ENCODE measurements at places on chromosomes 2 and 18.

DNA sequence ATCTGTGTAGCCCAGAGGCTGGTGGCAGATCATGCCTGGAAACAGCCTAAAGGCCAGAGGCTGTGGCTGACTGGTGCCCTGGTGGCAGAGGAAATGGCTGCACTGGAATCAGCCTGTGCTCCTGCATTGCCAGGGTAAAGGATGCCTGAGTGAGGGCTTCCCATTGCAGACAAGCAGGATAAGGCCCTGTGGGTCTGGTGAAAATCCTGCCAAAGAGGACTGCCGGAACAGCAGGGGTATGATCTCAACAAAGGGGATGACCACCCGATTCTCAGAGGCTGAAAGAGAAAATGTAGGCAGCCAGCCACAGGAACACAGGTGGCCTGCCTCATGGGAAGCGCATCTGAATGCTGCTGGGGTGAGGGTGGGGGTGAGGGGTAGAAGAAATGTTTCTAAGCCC lies 48.2 kb downstream of the FBXO48 start:
- H3K4me1 ChIP-seq: peaks cover 18% of the 10 kb centered on the region
- H3K4me3 ChIP-seq: no peak overlapping the region
- H3K27me3 ChIP-seq: no peaks in the 10 kb centered on the region
- H3K36me3 ChIP-seq: no peaks in the 10 kb centered on the region

DNA sequence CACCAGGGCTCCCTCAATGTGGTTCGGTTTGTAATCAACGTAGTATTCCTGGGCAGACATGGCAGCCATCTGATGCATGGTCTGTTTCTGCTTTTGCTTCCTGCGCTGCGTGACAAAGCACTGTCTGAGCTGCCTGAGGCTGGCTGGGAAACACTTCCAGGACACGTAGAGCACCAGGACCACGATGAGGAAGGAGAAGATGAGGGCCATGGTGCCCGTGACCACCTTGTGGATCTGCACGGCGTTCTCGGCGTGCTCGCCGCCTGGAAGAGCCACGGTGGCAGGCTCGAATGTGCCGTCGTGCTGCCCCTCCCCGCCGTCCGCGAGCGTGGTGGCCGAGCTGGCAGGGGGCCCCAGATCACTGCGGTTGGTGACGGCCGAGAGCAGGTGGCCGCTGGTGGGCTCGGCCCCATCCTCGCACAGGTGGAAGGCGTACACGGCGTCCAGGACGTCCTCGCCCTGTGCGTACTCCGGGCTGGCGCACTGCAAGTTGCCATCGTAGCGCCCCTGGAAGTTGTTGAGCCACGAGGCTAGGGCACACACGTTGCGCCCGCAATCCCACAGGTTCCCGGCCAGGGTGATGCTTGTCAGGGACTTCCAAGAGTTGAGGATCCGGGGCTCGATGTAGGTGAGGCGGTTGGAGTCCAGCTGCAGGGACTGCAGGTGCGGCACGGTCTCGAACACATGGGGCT lies 2.1 kb downstream of the LRRTM1 start:
- H3K4me1 ChIP-seq: no peaks in the 10 kb centered on the region
- no peaks in the 10 kb centered on the region for H3K36me3 ChIP-seq
- H3K4me3 ChIP-seq: peak overlapping the region; percentile 21

GRCh38 chr2:54572262-54572635 lies 116.1 kb downstream of the SPTBN1 start:
- peak overlapping the region; percentile 72 for H3K27ac ChIP-seq
- H3K27me3 ChIP-seq: no peaks in the 10 kb centered on the region
- DNase-seq: peak; percentile 83
- no peaks in the 10 kb centered on the region for H3K36me3 ChIP-seq
- H3K4me1 ChIP-seq: peaks cover 81% of the 10 kb centered on the region

GRCh38 chr2:42054714-42055430 lies 7.1 kb downstream of the PKDCC start:
- no peak overlapping the region for H3K27ac ChIP-seq
- no peaks in the 10 kb centered on the region for H3K27me3 ChIP-seq
- peaks cover under 1% of the 10 kb centered on the region for H3K4me1 ChIP-seq

GRCh38 chr2:232528746-232529460 lies 2.9 kb downstream of the CHRND start:
- peaks cover 6% of the 10 kb centered on the region for H3K4me1 ChIP-seq
- H3K27ac ChIP-seq: no peak overlapping the region
- H3K27me3 ChIP-seq: no peaks in the 10 kb centered on the region

DNA sequence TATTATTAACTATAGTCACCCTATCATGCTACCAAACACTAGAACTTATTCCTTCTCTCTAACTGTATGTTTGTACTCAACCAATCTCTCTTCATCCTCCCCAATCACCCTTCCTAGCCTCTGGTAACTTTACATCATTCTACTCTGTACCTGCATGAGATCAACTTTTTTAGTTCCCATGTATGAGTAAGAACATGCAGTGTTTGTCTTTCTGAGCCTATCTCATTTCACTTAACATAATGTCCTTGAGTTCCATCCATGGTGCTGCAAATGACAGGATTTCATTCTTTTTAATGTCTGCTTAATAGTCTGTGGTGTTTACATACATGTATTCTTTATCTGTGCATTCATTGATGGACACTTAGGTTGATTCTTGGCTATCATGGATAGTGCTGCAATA lies 108.9 kb upstream of the RFX8 start:
- DNase-seq: no peak
- H3K4me1 ChIP-seq: no peaks in the 10 kb centered on the region
- H3K27me3 ChIP-seq: no peaks in the 10 kb centered on the region
- no peaks in the 10 kb centered on the region for H3K36me3 ChIP-seq
- H3K27ac ChIP-seq: no peak overlapping the region

DNA sequence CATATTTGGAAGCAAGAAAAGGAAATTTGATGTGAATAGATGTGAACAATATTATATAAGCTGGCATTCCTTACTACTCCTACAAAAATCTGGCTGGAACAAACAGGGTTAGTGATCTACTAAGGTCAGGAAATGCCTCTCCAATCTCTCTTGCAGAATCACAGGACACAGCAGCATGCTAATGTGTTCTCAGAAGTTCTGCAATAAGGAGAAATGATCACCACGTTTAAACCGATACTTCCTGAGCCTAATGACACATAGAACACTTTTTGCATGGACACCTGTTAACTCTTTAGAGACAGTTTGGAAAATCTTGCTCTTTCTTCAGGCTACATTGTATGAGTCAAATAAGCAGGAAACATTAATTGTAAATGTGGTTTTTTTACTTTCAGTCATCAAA lies 89.6 kb upstream of the MAP3K20 start:
- peaks cover 7% of the 10 kb centered on the region for H3K4me1 ChIP-seq
- no peak overlapping the region for H3K27ac ChIP-seq
- H3K36me3 ChIP-seq: no peaks in the 10 kb centered on the region
- H3K27me3 ChIP-seq: no peaks in the 10 kb centered on the region

DNA sequence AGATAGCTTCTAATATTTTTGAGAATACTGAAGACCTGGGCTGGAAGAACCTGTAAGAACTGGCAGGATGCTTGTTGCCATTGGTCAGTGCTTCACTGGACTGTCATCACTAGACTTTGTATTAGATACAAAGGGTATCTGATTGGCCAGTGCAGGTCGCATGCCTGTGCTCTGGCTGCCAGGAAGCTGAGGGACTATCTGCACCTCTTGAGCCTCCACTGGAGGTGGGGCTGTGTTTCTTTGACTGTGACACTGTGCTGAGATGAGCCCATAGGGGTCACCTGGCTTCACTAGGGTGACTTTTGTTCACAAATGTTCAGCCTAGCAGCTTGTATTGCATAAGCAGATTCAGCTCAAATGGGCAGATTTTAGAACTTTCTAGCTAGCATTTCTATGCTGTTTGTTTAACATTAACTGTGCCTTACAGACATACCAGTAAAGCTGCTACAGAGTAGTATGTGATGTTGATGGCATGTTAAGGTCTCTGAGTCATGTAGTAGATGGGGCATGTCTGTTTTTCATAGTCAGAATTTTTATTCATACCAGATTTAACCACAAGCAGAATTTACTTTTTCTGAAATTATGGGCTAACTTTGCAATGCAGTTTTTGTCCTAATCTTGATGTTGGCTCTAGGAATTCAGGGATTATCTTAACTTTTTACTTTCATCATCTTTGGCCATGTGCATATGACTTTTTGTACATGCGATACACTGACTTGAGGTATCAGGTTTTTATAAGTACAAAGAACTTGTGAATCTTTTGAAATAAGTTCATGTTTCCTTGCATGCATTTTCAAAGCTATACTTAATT lies 56.1 kb downstream of the RHBDD1 start:
- DNase-seq: no peak
- no peak overlapping the region for H3K4me3 ChIP-seq
- H3K27ac ChIP-seq: no peak overlapping the region
- no peaks in the 10 kb centered on the region for H3K4me1 ChIP-seq

- no peak overlapping the region for H3K4me3 ChIP-seq
- no peak overlapping the region for H3K27ac ChIP-seq
- no peaks in the 10 kb centered on the region for H3K36me3 ChIP-seq
- H3K4me1 ChIP-seq: no peaks in the 10 kb centered on the region
- no peaks in the 10 kb centered on the region for H3K27me3 ChIP-seq
These were observed 297.3 kb downstream of the IKZF2 start for GRCh38 chr2:212854116-212854515.

- DNase-seq: no peak
- H3K27me3 ChIP-seq: no peaks in the 10 kb centered on the region
- H3K4me3 ChIP-seq: no peak overlapping the region
- H3K27ac ChIP-seq: no peak overlapping the region
These were observed 350.1 kb downstream of the CBLN2 start for GRCh38 chr18:72194072-72194471.

GRCh38 chr18:77168811-77169311 lies 36.3 kb upstream of the MBP start:
- no peaks in the 10 kb centered on the region for H3K36me3 ChIP-seq
- peaks cover 14% of the 10 kb centered on the region for H3K4me1 ChIP-seq
- H3K4me3 ChIP-seq: no peak overlapping the region
- DNase-seq: no peak
- no peak overlapping the region for H3K27ac ChIP-seq
- no peaks in the 10 kb centered on the region for H3K27me3 ChIP-seq

GRCh38 chr2:42105330-42106256 lies 57.8 kb downstream of the PKDCC start:
- H3K27ac ChIP-seq: no peak overlapping the region
- H3K4me3 ChIP-seq: no peak overlapping the region
- peaks cover 26% of the 10 kb centered on the region for H3K27me3 ChIP-seq
- H3K36me3 ChIP-seq: no peaks in the 10 kb centered on the region
- DNase-seq: peak; percentile 51

DNA sequence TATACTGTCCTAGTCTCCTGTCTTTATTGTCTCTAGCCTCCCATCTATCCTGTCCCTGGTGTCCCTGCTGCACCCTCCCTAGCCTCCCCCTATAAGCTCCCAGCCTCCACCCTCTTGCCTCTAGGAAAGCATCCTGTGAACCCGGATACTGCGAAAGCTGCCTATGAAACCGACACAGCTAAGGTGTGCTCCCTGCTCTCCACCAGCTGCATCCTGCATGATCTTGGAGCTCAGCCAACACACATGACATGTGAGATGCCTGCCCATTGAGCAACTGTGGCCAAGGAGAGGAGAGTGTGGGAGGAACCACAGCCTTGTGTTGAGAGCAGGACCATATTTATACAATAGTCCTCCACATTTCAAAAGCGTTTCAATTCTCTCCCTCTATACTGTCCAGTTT lies 187.1 kb downstream of the ZBTB7C start:
- H3K36me3 ChIP-seq: no peaks in the 10 kb centered on the region
- H3K4me3 ChIP-seq: no peak overlapping the region
- H3K27me3 ChIP-seq: peaks cover 3% of the 10 kb centered on the region

DNA sequence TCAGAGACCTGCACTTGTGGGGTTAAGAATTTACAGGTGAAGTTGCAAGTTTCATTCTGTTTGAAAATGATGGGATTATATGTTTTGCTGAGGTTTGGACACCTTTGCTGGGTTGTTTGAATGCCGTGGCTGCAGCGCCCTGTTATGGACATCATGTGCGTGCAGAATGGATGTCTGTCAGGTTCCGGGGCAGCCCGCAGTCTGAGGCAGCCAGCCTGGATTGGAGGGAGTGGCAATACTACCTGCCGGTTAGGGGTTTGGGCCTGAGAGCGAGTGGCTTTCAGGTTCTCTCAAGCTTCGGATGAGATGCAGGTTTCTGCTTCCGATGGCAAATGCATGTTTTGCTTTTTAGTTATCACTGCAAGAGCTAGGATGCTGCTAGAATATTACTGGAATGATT lies 1.1 kb downstream of the CASP8 start:
- H3K4me3 ChIP-seq: peak overlapping the region; percentile 65
- peaks cover 4% of the 10 kb centered on the region for H3K36me3 ChIP-seq
- peak overlapping the region; percentile 99 for H3K27ac ChIP-seq
- peak; percentile 48 for DNase-seq

GRCh38 chr2:213098612-213099011 lies 52.8 kb downstream of the IKZF2 start:
- no peaks in the 10 kb centered on the region for H3K36me3 ChIP-seq
- no peaks in the 10 kb centered on the region for H3K27me3 ChIP-seq
- peaks cover 9% of the 10 kb centered on the region for H3K4me1 ChIP-seq
- DNase-seq: no peak

GRCh38 chr2:177629357-177630024 lies 236.9 kb downstream of the AGPS start:
- peaks cover 3% of the 10 kb centered on the region for H3K27me3 ChIP-seq
- no peaks in the 10 kb centered on the region for H3K36me3 ChIP-seq
- no peak overlapping the region for H3K4me3 ChIP-seq
- no peak for DNase-seq

GRCh38 chr2:239308661-239309397 lies 92.0 kb downstream of the HDAC4 start:
- H3K4me1 ChIP-seq: peaks cover 18% of the 10 kb centered on the region
- no peaks in the 10 kb centered on the region for H3K27me3 ChIP-seq
- no peaks in the 10 kb centered on the region for H3K36me3 ChIP-seq
- H3K4me3 ChIP-seq: no peak overlapping the region
- no peak for DNase-seq
- H3K27ac ChIP-seq: no peak overlapping the region

GRCh38 chr2:64581777-64582539 lies 57.8 kb downstream of the AFTPH start:
- no peak overlapping the region for H3K4me3 ChIP-seq
- H3K27me3 ChIP-seq: no peaks in the 10 kb centered on the region
- no peak for DNase-seq
- peaks cover 24% of the 10 kb centered on the region for H3K36me3 ChIP-seq
- no peak overlapping the region for H3K27ac ChIP-seq
- no peaks in the 10 kb centered on the region for H3K4me1 ChIP-seq

DNA sequence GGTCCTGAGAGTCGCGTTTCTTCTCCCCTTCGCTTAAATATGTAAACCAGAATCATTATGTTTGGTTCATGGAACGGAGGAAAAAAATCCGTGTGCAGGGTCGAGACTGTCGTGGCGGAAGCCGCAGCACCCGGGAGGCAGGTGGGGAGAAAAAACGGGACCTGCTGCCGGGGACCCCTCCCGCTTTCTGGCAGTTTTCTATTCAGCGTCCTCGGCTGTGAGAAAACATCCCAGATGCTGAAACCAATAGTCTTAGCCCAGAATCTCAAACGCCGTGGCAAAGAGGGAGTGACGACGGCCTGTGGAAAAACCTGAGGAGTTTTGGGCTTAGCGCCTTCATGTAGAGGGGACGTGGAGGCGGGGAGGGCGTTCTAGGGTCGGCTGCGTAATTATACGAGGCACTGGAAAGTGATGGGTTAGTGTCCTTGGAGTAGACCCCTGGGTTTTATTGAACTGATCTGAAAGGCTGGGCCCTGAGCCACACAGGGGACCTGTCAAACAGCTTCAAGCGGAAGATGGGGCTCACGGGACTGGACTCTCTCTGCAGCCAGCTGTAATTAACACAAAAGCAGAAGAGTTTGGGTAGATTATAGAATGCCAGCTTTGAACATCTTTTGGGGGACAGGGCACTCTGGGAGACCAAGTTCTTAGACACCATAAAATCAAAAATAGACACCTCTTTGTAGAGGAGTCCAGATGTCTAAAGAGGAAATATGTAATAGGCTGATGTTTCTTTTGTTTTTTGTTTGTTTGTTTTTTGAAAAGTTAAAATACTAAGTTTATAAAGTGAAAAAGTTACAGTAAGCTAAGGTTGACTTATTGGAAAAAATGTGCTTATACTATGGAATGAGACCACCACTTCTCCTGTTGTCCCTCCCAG lies 834 bp upstream of the BUB1 start:
- H3K4me1 ChIP-seq: peaks cover 21% of the 10 kb centered on the region
- H3K27me3 ChIP-seq: no peaks in the 10 kb centered on the region
- H3K36me3 ChIP-seq: peaks cover 12% of the 10 kb centered on the region
- H3K4me3 ChIP-seq: peak overlapping the region; percentile 99

Data from common myeloid progenitor, CD34-positive (primary cell).